Stimulated activated CD4-positive, alpha-beta T cell treated with anti-CD3 and anti-CD28 coated beads, Interleukin-12 subunit alpha, Interleukin-12 subunit beta, amount 100 ng/mL, for 24 hours (primary cell): ENCODE measurements at places on chromosomes 1 and 21.

DNA sequence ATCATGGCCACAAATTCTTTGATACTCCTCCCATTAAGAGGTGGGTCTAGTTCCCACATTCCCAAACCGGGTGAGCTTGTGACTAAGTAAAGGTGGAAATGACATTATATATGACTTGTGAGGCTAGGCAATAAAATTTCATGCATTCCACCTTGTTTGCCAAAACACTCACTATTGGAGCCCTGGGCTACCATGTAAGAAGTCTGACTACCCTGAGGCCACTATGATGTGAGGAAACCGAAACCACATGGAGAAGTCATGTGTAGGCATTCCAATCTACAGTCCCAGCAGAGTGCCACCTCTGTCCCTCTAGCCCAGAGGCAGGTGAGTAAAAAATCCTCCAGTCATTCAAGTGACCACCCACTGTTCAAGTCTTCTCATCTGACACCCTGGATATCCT lies 17.9 kb upstream of the SMG7 start:
- no peak for DNase-seq

GRCh38 chr1:234963904-234964702 lies 164.5 kb downstream of the TOMM20 start:
- DNase-seq: no peak

- DNase-seq: no peak
These were observed 78.2 kb downstream of the SKI start for GRCh38 chr1:2306151-2306978.

DNA sequence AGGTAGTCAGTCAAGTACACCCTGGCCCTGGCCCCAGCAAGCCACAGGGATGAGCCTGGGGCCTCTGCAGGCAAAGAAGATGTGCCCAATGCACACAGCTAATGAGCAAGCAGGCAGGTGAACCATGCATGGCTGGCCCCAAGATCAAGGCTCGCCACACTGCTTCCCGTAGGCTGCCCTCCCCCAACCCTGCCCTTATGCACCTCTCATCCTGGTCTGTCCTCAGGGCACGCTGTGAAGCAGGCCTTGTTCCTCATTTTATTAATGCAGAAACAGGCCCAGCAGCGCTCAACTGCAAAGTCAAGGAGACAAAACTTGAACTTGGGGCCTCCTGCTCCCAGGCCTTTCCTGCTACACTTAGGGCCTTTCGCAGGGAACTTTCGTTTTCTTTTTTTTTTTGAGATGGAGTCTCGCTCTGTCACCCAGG lies 35.6 kb upstream of the ID3 start:
- no peak for DNase-seq
